GM03348 (cell line): ENCODE measurements at places on chromosomes 1 and 21.

- no peak for DNase-seq
These were observed 31.6 kb downstream of the PBX1 start for GRCh38 chr1:164590592-164590991.

GRCh38 chr1:84424513-84425149 is 26.3 kb downstream of the DNASE2B start:
- DNase-seq, result no peak

DNA sequence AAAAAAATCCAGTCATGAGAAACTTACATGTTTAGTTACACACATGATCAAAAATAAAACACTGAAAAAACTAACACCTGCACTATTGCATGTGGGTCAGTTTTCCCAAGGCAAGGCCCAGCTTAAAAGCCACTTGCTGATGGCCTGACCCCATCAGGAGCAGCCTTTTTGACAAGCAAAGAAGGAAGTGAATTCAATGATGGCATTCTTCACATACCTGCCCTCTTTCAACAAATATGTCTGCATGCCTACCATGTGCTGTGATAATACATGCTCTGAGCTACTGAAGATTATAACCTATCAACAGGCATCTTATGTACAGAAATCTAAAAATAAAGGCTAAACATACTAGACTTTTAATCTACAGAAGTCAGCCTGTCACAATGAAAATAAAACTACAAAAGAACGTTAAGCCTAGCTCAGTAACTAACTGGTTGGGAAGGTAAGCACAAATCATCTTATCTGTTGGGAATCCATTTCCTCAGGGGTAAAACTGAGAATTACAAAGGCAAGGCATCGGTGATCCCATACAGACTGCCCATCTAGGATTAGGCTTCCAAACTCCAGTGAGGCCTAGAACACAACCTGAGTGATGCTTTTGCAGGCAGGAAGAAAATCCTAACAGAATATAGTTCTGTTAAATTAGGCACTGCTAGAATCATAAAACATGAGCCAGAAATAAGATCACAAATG is 14.5 kb downstream of the SORT1 start:
- DNase-seq, result no peak

DNA sequence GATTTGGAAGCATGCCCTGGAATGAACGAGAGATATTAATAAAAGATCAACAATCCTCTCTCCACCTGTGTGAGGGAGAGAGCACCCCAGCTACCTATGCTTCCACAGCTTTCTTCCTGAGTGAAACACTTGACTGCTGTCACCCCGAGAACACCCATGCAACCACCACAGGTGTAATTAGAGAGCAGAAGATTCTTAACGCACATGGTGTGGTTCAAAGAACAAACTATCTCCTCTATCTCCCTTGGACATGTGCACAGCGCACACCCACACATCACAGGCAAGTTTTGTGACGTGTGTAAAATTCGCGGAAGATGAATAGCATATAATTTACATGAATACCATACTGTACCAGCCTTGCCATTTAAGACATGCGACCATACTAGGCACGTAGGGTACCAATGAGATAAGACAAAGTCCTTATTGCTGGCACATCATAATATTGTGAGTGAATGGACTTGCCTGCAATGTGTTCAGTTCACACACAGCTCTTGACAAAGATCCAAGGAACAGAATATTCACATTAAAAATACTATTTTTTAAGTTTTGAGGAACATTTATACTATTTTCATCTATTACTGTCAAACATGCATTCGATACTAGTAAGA is 11.6 kb downstream of the ERRFI1 start:
- DNase-seq, result no peak

DNA sequence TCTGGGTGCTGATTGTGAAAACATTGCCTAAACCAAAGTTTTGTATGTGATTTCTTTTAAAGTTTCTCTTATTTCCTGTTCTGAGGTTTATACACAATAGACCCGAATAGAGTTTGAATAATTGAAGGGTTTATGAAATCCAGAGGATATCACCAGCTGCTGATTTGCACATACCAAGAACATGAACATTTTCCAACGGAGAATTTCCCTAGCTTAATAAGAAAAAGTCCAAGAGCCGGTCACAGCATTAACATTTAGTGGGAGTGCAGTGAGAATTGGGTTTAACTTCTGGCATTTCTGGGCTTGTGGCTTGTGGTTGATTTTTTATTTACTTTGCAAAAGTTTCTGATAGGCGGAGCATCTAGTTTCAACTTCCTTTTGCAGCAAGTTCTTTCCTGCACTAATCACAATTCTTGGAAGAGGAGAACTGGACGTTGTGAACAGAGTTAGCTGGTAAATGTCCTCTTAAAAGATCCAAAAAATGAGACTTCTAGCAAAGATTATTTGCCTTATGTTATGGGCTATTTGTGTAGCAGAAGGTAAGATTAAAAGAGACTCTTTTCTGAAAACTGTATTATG is at the start of gene CFH:
TSS of gene CFH (plus strand) at position 407 of the 579 bp plus-strand sequence. CDS start at position 482, 75 bp downstream.
- peak; percentile 60 for DNase-seq

GRCh38 chr1:154810571-154810970 is 59.5 kb downstream of the KCNN3 start:
- DNase-seq, result no peak

- DNase-seq, result peak; percentile 34
These were observed 86.6 kb downstream of the ZBTB18 start for GRCh38 chr1:244137725-244138124.

DNA sequence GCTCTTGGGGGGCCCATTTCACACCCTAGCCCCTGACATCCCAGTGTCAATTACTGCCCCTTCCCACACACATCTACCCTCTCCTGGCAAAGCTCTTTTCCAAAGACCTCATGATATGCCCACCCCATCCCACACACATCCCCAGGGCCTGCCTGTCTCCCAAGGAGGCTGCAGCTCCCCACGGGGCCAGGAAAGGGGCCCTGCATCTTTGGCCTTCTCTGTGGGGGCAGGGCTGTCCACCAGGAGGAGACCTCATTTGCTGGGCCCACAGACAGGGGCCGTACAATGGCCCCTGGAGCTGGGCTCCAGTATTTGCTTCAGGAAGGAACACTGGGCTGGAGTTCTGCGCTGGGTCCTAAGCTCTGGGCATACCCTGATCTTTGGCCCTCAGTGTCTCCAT is 65.6 kb upstream of the RUNX3 start:
- no peak for DNase-seq

DNA sequence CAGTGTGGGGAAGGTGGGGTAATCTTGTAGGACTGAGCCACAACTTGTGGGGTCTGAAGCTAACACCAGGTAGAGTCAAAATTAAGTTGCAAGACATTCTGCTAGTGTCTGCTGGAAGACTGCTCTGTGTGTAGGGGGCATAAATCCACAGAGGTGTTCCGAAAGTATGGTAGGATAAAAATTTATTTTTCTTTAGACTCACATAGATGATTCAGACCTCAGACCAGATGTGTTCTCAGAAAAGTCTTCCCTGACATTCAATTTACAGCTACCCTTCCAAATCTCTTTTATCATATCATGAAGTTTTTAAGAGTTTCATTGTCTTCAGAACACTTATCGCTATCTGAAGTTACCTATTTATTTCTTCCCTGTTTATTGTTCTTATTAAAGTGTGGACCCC is 21.3 kb downstream of the DUSP10 start:
- no peak for DNase-seq

DNA sequence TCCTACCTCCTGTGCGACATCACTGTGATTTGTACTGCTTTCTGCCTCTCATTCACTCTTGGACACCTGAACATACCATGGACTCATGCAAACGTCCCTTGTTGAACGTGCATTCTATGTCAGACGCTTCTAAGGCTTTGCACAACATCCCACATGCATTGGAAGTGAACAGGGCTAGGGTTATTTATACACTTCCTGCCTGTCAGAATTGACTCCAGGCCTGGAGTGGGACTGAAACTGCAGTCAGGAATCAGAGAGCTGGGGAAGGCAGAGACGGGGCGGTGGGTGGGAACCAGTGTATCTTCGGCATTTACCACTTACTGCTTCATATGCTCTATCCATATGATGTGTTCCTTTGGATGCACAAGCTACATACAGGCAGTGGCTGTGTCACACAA is 81.4 kb upstream of the GALNT2 start:
- DNase-seq, result no peak

- no peak for DNase-seq
These were observed 736.3 kb downstream of the LTN1 start for GRCh38 chr21:28256420-28256831.
